ENCODE measurements at places on chromosomes 6 and 20. TPM values are rescaled to one million over a fixed set of nuclear protein-coding genes. Genes with fewer than 3 reads are reported as not detected.

DSP gene
- 40.4 TPM for total RNA-seq

MYT1 gene
- total RNA-seq = 0.34 TPM

PLEKHG1 gene
- 0.71 TPM for total RNA-seq

SYCP2 gene
- total RNA-seq = 0.29 TPM

GCNT2 gene
- total RNA-seq = 5.1 TPM

ZSCAN23 gene
- total RNA-seq = not detected
